Thoracic aorta (tissue), 2 donors: ENCODE measurements at places on chromosomes 1 and 21.

DNA sequence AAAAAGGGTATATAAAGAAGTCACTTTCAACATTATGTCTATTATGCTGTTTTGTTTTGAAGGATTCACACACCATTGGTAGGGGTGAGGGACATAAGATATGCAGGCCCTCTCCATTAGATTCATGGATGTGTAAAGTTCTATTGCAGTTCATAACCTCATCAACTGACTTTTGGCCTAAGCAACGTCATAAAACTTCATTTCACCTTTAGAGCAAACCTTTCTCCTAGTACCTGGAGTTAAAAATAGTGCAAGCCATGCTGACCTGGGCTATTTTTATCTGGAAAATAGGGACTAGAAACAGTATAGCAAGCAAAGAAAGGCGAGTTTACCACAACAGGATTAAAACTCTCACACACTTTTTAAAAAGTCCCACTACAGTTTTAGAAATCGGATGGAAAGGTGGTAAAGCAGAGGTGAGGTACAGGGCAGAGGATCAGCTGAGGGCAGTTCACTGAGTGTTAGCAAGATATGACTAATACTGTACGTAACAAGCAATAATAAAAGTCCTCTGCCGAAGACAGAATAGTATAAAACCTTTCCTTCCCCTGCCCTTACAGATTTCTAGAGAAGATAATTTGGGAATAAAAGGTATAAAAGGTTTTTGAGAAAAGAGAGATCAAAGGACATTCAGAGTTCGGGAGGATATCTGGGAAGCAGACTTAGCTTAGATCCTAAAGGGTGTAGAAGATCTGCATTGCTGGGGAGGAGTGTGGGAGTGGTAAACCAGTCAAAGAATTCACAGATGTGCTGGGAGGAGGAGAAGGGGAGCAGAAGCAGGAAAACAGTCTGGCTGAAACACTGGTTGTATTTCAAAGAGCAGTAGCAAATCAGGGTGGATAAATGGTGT lies 14.3 kb downstream of the EGLN1 start:
- no peak for DNase-seq

GRCh38 chr21:15774590-15774989 lies 44.8 kb downstream of the USP25 start:
- DNase-seq, result no peak

GRCh38 chr1:55741516-55741915 lies 526.4 kb upstream of the USP24 start:
- DNase-seq, result no peak

- DNase-seq, result no peak
Measured at GRCh38 chr21:27564684-27565301, 597.9 kb upstream of the ADAMTS5 start.

DNA sequence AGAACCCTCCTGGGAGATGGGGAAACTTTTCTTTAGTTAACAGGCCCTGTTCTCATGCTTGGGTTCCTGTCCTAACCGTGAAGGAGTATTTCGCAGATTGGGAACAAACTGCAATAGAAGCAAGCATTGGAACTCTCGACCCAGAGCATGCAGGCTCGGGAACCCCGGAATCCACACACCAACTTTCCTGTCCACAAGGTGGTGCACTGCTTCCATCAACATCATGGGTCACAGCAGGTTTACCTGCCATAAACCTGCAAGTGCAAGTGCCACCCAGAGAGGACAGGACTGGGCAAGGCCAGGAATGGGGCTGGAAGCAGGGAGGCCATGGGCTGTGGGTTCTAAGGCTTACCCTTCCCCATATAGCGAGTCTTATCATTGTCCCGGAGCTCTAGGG lies 6.9 kb downstream of the ENO1 start:
- DNase-seq, result no peak

DNA sequence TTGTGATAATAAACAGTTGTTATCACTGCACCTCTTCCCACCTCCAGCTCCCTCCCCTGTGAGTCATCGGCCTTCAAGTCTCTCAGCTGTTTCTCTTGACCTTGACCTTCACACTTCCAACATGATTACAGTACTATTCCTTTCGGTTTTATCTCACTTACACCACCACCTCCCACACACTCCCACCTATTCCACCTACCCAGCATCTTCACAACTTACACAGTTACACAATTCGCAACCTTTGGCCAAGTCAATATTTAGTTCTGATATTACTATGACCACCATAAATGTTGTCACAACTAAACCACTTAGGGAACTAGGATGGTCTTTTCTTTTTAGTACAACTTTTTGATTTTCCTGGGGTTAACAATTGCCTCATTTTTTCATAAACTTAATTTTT lies 60.2 kb downstream of the RIPK4 start:
- no peak for DNase-seq

GRCh38 chr1:241596633-241597032 lies 43.5 kb downstream of the CHML start:
- DNase-seq, result no peak

GRCh38 chr1:116284819-116285390 lies 88.1 kb upstream of the ATP1A1 start:
- no peak for DNase-seq

GRCh38 chr1:227607336-227607898 lies 44.1 kb downstream of the ZNF678 start:
- DNase-seq, result no peak
